ENCODE measurements at places on chromosomes 5 and 9.

GRCh38 chr9:5459289-5459829 is 9.0 kb downstream of the CD274 start:
- no peak for DNase-seq

GRCh38 chr5:54621709-54622108 is 104.2 kb downstream of the SNX18 start:
- DNase-seq, result no peak

- DNase-seq, result no peak
Measured at GRCh38 chr5:170310256-170310926, 12.8 kb upstream of the LCP2 start.

- no peak for DNase-seq
Measured at GRCh38 chr5:89857790-89858189, 551.8 kb downstream of the CETN3 start.

GRCh38 chr9:91549177-91549576 is 125.5 kb upstream of the NFIL3 start:
- DNase-seq, result no peak

DNA sequence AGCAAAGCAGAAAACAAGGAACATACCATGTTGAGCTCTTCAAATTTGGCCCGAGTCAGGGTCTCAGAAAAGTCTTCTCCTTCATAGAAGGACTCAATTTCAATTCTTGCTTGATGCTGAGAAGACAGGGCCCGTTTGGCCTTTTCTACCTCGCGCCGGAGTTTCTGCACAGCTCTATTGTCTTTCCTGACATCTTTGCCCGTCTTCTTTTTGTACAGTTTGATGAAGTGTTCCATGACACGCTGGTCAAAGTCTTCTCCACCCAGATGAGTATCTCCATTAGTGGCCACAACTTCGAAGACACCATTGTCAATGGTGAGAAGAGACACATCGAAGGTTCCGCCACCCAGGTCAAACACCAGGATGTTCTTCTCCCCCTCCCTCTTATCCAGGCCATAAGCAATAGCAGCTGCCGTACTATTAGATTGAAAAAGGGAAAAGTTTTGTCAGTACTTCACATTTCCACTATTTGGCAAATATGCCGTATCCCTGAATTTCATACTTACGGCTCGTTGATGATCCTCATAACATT is 2.2 kb downstream of the HSPA5 start:
- no peak for DNase-seq

DNA sequence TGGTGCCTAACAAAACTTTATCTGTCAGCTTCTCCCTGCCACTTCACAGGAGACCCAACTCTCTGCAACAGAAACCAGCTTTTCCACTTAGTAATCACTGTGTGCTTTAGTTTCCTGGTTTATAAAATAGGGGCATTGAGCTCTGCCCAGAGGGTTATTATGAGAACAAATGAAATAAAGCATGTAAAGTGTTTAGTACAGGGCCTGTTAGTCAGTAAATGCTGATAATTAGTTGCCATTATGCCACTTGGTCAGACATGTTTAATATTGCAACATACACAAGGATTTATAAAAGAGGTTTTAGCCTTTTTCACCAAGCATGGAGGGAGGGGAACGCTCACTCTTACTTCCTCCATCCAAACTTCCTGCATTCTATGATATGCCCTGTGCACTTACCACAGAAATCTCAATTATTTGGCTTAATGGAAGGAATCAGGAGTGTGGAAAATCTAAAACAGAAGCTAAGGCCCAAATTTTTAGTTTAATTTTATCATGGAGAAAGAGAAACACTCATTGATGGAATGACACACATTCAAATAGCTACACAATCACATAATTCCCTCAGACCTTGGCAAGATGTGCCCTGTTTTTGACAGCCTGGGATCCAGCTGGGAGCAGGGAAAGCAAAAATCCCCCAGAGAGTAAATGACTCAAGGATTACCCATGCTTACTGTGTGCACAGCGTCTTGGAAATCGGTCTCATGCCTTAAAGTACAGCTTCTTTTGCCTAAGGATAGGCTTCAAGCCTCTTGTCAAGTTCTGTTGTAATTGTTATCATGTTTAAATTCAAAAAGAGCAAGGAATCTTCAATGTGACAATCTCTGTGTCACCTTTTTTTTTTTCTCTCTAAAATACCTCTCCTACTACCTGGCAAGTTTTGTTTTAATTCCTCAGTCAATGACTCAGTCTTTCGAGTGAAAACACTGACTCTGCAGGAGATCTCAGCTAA is 34.0 kb downstream of the ZNF474 start:
- DNase-seq, result peak; percentile 98

GRCh38 chr5:71949772-71950171 is 157.5 kb upstream of the MAP1B start:
- no peak for DNase-seq

DNA sequence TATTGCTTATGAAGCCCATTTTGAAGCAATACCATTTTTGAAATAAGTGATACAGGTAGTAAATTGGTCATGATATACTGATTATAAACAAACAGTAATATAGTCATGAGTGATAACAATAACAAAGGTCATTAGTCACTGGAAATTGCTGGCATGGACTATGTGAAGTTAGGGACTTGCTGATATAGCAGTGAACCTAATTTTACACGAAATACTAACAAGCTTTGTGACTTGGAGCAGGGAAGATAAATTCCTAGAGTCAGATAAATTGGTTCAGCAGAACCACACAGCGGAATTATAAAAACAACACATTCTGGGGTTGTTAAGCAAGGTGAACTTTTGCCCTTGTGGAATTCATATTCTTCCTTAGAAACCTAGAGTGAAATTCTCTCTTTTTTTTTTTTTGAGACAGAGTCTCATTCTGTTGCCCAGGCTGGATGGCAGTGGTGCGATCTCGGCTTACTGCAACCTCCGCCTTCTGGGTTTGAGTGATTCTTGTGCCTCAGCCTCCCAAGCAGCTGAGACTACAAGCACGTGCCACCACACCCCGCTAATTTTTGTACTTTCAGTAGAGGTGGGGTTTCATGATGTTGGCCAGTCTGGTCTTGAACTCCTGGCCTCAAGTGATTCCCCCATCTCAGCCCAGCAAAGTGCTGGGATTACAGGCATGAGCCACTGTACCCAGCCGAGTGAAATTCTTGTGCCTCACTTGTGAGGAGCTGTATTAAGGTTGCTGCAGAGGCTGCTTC is 6.0 kb downstream of the UGCG start:
- peak; percentile 65 for DNase-seq

DNA sequence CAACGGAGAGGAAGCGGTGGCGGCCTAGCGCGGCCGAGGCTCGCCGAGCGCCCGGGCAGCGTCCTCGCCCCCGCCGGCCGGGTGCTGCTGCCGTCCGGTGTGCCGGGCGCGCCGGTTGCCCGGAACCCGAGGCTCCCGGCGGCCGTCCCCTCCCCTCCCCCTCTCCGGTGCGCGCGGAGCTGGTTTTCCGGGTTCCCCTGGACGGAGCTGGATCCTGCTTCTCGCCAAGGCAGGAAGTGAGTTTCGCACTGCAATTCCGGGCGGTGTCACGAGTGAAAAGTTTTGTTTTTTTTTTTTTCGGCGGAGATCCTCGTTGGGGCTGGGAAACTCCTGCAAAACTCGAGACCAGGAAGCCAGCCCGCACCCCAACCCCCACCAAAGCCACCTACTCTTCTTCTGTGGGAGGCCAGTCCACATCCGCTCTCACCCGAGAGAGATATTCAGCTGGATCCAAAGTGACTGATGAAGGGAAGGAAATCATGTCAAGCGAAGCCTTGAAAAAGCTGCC is at the start of gene ERBIN:
TSS of gene ERBIN (plus strand) at position 300 of the 508 bp plus-strand sequence. CDS start 66,144 bp downstream, outside the sequence.
- peak; percentile 78 for DNase-seq

DNA sequence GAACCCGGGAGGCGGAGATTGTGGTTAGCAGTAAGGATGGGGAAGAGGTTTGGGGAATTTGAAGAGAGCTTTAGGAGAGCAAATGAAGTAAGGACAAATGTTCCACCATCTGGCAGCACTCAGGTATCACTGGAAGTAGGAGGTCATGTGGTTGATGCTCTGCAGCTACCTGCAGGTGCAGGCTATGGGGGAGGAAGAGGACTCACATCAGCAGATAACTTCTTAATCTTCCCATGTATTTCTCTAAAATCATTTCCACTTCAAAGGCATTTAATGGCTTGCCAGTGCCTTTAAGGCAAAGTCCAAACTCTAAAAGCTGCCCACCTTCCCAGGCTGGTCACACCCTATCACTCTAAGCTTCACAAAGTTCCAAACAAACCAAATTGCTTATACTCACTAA is 8.1 kb upstream of the HAVCR1 start:
- DNase-seq, result no peak

DNA sequence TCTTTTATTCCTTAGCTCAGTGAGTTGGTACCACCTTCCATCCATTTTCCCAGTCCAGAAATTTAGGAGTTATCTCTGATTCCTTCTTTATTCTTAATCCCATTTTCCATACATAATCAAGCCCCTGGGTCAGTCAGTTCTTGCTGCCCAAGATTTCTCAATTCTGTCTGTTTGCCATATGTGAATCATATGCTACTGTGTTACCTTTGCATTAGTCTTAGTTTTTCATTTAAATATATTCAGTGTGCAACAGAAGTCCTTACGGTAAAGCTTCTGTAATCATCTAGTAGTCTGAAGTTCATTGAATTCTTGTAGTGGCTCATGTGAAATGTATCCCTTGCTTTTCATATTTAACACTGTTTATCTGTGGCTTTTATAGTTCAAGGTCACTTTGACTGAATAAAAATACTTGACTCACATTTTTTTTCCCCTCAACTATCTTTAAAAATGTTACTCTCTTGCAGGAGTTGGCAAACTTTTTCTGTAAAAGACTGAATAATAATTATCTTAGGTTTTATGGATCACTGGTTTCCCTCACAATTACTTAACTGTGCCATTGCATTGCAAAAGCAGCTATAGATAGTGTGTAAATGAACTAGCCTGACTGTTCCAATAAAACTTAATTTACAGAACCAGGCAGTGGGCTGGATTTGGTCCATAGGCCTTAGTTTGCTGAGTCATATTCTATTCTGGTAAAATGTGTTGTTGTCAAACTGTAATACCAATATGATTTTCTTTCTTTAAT is 6.9 kb downstream of the KIAA1958 start:
- peak; percentile 25 for DNase-seq

DNA sequence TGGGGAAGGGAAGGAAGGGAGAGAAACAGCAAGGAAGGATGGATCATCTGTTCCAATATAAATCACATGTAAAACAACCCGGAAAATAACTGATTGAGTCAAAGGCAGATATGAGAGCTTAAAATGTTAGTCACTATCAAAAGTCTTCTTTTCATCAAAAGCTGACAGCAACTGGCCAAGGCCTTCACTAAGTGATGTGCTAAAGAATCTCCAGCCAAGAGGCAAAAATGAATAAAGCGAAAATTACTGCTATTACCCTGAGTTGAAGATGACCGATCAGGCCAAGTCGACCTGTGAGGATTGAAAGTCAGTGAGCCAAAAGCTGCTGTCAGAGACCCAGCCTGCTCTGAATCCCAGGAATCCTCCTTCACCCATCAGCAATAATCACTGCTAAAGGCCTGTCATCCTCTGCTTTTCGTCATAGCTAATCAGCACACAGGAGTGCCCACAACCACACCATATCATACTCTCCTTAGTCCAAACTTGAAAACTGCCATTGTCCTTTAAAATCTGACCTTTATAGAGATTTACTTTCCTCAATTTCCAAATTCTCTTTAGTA is 736.9 kb downstream of the TLE1 start:
- DNase-seq, result peak; percentile 5

GRCh38 chr9:114938687-114939575 is 8.5 kb upstream of the TNFSF8 start:
- peak; percentile 81 for DNase-seq

DNA sequence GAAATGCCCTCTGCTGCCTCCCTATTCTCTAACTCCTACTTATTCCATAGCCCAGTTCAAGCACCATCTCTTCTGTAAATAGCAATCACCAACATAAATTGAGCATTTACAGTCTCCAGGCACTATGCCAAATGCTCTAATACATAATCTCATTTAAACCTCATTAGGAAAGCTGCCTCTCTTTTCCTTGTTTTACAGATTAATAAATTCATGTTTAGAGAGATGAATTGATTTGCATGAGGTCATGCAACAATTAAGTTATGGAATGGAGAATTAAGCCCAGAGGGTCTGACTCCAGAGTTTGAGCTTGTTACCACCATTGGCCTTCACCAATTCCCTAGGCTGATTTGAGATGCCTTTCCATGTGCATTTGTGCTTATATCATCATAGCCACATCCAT is 23.4 kb upstream of the RFX3 start:
- DNase-seq, result no peak

DNA sequence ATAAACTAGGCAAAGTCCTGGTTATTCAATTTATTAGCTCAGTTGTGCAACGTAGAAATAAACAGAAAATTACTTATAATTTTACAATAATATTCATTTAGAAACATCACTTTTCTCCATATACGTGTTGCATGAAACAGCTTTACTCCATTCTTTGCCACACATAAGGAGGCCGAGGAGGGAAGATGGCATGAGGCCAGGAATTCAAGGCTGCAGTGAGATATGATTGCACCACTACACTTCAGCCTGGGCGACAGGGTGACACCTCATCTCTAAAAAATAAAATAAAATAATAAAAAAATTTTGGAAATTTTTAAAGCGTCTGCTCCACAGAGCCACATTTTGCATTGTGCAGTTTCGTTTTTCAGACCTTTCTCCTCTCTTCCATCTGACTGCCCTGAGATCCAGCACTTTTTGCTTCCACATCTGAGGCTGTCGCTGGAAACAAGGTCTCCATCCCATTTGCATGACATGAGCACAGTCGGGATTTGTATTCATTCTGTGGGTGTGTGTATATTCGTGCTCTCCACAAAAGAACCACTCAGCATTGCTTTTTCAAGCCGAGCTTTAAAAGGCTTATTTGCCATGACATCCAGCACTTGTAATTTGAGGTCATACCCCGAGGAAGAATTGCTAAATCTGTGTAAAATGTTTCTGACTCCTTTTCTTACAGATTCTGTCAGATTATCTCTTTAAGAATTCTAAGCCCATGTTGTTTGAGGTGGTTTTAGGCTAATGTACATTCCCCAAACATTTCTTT is 98.6 kb upstream of the MSX2 start:
- no peak for DNase-seq

DNA sequence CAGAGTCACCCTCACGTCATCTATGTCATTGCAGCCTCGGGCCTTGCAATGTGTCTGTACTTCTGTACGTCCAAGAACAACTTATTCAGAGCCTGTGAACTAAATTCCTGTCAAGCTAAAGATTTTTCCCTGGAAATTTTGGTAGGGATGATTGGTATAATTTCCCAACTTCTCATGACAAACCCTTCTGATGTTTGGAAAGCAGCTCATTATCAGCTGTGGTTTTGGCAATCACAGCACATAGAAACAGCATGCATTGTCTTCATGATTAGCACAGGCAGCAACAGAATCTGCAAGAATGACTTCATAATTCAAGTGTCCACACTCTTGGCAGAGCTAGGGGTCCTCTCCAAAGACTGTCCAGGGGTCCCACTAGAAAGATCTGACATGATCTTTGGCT is 49.5 kb downstream of the APBA1 start:
- peak; percentile 69 for DNase-seq

GRCh38 chr9:129442803-129443511 is 177.9 kb downstream of the C9orf50 start:
- no peak for DNase-seq

DNA sequence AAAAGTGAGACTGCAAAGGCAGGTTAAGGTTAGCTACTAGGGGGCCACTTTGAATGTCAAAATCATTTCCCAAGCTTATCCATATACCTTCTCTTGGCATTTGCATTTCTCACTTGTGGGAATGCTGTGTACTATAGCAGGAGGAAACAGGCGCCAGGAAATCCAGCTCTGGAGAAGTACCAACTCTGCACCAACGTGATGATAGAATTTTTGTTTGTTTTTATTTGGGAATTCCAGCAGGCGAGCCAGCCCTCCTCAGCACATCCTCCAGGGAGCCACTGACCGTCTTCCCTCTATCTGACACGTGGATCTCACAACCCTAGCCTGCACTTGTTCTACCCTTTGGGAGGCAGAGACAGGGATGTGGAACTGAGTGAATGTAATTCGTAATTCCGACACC is 318.0 kb downstream of the ACTL7B start:
- no peak for DNase-seq

Data from fibroblast of mammary gland (primary cell).